PC-3 (cell line): ENCODE measurements at places on chromosomes 1 and 21. TPM values are rescaled to one million over a fixed set of nuclear protein-coding genes. Genes with fewer than 3 reads are reported as not detected.

DNA sequence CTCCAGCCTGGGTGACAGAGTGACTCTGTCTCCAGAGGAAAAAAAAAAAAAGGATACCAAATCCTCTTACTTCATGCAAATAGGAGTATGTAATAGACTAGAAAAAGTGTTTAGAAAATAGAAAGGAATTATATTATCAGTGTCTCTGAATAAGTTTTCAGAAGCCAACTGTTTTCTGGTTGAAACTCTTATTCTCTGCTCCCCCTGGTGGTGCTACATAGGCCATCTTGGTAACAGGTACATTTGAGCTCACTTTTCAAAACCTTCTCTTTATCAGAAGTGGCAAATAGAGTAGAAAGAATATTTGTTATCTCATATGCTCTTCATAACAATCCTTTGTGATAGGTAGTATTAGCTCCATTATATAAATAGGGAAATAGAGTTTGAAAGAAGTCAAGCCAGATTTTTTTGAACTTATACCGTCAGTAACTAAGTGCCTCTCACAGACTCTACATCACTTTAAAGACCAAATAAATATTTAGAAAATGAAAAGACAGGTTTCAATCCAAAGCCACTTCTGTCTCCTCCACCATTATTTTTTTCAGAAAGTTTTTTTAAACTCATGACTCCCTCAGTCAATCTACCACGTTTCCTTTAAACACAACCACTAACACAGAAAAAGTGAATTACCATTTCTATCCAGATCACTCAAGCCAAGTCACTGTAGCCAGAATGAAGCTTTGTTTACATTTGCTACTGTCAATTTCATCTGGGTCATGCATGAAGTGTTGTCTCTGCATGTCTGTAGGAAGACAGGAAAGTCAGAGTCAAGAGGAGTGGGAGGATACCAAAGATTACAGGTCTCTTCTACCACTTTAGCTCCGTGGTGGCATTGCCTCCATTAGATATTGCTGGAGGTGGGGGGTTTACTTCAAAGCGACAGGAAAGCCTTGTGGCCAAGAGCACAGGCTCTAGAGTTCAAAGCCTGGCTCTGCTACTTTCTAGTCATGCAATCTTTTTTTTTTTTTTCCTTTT, 45.6 kb downstream of the IL23R start:
- peak; percentile 62 for DNase-seq

- peak; percentile 53 for DNase-seq
Measured at GRCh38 chr1:221335161-221336101, 406.5 kb downstream of the DUSP10 start.

DNA sequence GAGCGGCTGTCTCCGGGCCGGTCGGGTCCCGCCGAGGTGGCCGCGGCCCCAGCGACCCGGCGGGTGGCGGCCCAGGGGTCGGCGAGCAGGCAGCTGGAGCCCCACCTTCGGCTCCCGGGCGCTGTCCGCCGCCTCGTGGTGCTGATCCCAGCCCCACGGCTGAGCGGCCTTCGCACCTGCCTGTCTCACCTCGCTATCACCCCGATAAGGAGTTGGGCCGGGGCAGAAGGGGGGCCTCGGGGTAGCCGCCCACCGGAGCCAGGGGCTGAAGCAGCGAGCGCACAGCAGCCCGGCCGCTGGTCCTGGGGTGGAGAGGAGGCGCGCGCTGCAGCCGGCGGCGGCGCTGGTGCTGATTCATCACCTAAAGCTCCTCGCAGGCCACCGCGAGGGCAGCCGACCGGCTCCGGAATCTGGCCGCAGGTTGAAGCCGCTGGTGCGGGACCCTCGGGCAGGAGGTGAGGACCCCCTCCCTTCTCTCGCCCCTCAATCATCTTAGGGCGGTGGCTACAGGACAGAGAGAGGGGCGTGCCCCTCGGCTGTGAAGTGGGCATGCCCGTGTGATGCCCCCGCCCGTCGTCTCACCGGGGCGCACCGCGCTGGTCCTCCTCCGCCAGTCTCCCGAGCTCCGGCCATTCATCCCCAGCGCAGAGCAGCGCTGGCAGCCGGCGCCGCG, 575 bp downstream of the TRIM67 start:
- DNase-seq: no peak

The WNT3A gene
- 1.0 and 1.5 TPM in 2 replicates for total RNA-seq

GRCh38 chr1:65281846-65282245, 27.5 kb upstream of the DNAJC6 start:
- no peak for DNase-seq

DNA sequence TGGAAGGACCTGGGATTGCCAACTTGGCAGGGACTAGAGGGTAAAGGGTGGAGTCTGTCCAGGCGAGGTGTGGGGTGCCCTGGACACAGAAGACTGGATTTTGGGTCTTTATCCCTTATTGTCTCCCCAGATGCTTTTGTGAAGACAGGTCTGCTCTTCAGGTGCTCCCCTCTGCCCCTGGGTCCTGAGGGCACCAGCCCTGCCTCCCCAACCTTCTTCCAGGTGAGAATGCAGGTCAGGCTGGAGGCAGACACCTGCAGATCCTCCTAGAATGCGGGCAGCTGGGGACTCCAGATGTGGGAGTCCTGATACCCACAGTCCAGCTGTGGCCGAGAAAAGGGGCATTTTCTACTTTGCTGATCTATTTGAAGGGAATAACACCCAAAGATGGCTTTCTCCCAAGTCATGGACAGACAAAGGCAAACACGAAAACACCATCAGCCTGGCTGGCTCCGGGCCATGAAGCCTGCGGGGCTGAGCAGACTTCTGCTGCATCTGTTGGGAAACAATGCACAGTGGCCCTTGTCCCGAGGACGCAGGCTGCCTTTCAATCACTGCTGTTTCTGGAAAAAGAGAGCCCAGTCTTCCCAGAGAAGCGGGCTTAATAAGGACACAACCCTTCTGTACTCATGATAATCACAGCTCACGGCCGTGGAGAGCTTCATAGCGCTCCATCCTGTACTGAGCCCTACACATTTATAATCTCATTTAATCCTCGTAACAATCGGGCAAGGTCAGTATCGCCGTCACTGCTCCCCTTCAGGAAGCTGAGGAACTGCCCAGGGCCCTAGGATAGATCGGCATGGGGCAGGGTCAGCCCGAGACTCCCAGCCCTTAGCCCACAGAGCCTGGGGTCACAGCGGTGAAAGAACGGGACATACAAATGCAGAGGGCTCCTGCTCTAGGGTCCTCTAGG, 62.0 kb upstream of the ABCG1 start:
- DNase-seq: no peak

DNA sequence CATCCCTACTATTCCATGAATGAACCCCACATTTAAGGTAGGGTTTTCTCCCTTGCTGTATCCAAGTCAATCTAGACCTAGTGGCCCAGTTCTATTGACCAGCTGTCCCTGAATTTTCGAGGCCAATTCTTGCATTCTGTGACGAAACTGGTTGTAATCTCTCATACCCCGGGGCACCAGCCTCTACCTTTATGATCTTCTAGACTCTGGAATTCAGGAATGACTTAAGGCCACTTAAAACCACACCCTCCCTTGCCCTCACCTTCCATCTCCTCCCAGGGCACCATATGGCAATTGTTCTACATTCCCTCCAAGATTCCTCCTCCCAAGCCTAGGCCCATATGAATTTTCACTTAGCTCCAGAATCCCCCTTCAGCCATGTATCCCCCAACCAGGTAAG, 48.9 kb downstream of the RHOU start:
- no peak for DNase-seq

- peak; percentile 59 for DNase-seq
Measured at GRCh38 chr1:199743227-199743626, 284.3 kb upstream of the NR5A2 start.

The SLC25A34 gene
- 0.44 and 2.6 TPM in 2 replicates for total RNA-seq

DNA sequence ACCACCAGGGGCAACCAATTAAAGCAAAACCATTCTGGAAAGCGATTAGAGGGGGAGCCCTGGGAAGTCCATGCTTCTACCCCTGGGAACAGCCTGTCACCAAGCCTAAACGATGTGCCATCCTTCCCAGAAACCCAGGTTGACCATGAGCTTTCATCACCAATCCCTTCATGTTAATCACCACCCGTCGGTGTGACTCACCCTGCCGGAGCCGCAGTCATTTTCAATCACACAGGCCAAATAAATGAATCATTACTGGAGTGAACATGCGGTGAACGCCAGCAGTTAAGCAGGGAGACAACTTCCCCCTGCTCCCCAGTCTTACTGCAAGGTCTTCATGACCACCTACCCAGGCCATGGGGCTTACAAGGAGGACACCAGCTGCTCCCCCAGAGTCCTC, 308.8 kb downstream of the AJAP1 start:
- DNase-seq: peak; percentile 58

The BROX gene
- total RNA-seq: 60.7 and 68.4 TPM in 2 replicates

The RPTN gene
- not detected in 2 replicates for total RNA-seq

The CDK18 gene
- total RNA-seq: 13.2 and 16.4 TPM in 2 replicates

DNA sequence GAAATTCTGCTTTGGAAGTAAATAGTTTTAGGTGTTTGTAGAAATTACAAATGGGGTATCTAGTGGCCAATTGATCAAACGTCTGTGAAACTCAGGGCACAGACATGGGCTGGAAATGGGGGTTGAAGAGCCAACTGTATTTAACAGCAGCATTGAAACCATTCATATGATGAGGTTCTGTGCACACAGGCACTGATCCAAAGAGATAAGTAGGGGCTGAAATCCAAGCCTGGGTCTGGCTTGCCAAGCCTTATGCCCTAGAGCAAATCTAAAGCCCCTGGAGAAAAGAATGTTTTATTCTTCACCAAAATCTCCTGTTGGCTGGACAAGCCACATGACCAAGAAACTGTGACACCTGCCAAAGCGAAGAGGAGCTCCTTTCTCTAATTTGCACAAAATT, 67.6 kb upstream of the ST6GALNAC5 start:
- DNase-seq: no peak

DNA sequence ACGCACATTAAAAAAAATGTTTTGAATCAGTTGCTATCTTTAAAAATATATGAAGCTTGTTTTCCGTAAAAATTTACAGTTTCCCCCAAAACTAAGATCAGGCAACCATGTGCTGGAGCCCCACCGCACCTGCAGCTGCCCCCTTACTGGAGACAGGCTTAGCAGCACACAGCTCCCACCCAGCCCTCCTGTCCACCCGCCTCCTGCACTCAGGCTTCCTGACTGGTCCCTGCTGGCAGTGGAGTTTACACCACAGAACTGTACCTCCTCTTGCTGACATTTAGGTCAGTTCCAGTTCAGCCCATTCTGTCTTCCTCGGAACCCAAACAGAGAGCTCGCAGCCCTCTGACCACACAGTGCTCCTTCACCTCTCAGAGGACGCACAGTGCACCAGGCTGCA, 2.1 kb downstream of the GPR161 start:
- no peak for DNase-seq

DNA sequence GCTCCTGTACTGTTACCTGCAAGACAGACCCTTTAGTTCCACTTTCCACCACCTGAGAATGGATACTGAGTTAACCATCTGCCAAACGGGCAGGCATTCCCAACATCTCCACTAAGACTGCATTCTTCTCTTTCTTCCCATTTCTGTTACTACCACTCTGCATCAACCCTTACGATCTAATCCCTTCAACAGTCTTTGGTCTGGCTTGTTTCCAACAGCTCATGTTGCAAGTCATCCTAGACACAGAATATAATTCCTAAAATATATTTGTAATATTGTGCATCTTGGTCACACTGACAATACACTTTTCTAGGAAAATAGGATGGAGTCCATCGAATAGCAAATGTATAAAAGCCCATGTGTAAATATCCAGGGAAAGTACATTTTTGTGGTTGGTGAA, 166.7 kb downstream of the SIPA1L2 start:
- DNase-seq: peak; percentile 11

GRCh38 chr1:7579831-7580804, 191.0 kb upstream of the VAMP3 start:
- DNase-seq: no peak

DNA sequence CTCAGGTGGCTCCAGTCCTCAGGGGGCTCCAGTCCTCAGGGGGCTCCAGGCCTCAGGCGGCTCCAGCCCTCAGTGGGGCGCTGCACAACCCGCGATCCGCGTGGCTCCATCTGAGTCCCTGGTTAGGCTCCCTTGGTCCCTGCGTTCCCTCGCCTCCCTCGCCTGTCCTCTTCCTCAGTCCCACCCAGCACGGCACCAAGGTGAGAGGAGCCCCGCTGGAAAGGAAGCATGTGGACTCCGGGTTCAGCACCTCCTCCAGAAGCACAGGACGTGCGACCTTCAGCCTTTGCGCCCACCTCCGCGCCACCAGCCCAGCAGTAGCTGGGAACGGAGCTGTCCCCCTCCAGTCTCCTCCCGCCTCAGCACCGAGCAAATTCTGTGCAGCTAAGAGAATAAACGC, 8.1 kb upstream of the OR2M5 start:
- no peak for DNase-seq
